ENCODE measurements at places on chromosomes 2 and 18.

- DNase-seq = no peak
Observed at GRCh38 chr2:172031536-172031935, 31.8 kb downstream of the METAP1D start.

GRCh38 chr18:34866739-34867138 is 156.6 kb downstream of the DTNA start:
- DNase-seq = peak; percentile 21

GRCh38 chr18:47893939-47894699 is 36.3 kb downstream of the SMAD2 start:
- DNase-seq = no peak

GRCh38 chr18:3653851-3654441 is 204.0 kb downstream of the TGIF1 start:
- DNase-seq = no peak

- peak; percentile 43 for DNase-seq
Observed at GRCh38 chr2:104734937-104735586, 118.9 kb upstream of the POU3F3 start.

- DNase-seq = no peak
Observed at GRCh38 chr2:212968284-212969081, 182.9 kb downstream of the IKZF2 start.

- no peak for DNase-seq
Observed at GRCh38 chr2:64943387-64944150, 45.6 kb upstream of the SLC1A4 start.

- DNase-seq = no peak
Observed at GRCh38 chr18:75369026-75369721, 58.3 kb downstream of the SMIM21 start.

DNA sequence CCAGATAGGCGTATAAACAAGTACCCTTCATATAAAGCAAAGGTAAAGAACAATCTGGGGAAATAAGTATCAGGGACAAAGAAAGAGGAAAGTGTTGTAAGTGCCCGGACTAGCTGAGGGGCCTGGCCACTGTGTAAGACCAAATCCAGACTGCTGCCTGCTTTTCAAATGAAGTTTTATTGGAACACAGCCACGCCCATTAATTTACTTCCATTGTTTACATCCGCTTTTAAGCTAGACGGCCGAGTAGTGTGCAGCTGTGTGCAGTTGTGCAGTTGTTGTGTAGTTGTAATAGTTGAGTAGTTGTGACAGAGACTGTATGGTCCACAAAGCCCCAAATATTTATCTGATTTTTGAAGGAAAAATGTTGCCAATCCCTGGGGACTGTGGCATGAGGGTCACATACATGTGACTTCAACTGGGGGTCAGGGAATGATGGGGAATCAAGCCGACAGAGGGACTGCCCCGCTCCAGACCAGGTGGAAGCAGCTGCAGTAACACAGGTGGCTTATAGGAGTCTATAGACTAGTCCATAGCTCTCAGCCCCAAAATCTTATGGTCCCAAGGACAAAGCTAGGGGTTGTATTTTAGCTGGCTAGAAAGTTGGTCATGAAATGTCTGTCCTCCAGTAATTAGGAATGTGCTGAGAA is 30.0 kb downstream of the FHL2 start:
- DNase-seq = no peak

DNA sequence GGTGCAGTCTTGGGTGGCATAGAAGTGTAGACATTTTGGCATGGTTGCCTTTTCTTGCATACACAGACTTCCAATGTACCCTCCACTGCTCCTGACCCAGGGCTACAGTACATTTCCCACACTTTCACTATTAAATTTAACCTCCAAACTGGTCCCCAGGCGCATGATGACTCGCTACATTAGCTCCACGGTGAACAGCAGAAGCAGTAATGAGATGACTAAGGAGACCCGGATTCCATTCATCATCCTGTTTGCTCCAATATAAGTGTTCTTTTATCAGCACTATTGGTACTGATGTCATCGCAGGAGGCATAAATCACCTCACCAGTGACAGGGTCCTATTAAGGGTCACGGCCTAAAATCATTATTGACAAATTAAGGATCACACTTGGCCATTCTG is 316.5 kb downstream of the EN1 start:
- peak; percentile 5 for DNase-seq

DNA sequence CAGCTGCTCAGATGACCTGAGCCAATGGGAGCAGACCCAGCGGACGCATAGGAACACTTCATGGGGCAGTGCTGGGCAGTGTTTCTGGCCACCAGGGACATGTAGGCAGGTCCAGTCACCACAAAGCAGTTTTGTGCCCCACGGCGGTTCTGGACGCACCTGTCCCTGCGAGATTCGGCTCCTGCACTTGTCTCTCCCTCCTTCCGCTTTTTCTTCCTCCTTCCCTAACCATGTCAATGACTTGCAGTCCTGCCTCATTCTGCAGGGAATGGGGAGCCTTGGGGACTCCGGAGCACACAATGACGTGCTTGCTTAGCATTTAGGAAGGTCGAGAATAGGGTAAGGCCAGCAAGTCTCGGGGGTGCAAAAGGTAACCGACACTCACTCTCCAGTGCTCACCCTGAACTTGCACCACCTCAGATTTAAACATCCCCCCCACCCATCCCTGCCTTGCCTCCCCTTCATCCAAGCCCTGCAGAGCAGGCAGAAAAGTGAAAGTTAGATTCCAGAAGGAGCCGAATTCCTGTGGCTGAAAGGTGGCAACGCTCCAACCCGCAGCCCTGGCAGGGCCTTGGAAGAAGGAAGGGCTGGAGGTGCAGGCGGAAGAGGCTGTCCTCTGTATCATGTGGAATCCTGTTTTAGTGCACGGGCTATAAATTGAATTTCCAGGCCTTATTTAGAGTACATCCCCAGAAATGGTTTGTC is 40.5 kb upstream of the ATG16L1 start:
- DNase-seq = peak; percentile 85

- DNase-seq = peak; percentile 80
Observed at GRCh38 chr2:8737571-8738175, 55.8 kb downstream of the ID2 start.

GRCh38 chr18:78080081-78080480 is 830.4 kb downstream of the GALR1 start:
- DNase-seq = no peak

GRCh38 chr2:9678544-9678943 is 47.7 kb upstream of the YWHAQ start:
- no peak for DNase-seq

- peak; percentile 97 for DNase-seq
Observed at GRCh38 chr2:160747501-160748170, 254.0 kb upstream of the RBMS1 start.

DNA sequence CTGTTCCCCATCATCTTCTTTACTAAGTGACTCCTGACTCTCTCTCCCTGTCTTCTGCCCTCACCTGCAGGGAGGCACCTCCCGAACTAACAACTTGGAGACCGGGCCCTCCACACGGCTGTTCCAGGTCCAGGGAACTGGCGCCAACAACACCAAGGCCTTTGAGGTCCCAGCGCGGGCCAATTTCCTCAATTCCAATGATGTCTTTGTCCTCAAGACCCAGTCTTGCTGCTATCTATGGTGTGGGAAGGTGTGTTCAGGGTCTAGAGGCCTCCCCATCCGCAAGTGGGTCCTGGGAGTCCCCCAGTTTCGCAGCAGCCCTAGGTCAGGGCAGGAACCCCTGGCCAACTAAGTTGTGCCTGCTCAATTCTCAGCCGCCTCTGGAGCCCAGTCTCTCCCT is 15.5 kb downstream of the VIL1 start:
- no peak for DNase-seq

GRCh38 chr2:68365087-68365486 is at the start of gene PLEK:
Gene PLEK, plus strand, starts transcription at chr2:68365282. Its CDS starts 70 bp downstream, at chr2:68365352.
- DNase-seq = no peak

DNA sequence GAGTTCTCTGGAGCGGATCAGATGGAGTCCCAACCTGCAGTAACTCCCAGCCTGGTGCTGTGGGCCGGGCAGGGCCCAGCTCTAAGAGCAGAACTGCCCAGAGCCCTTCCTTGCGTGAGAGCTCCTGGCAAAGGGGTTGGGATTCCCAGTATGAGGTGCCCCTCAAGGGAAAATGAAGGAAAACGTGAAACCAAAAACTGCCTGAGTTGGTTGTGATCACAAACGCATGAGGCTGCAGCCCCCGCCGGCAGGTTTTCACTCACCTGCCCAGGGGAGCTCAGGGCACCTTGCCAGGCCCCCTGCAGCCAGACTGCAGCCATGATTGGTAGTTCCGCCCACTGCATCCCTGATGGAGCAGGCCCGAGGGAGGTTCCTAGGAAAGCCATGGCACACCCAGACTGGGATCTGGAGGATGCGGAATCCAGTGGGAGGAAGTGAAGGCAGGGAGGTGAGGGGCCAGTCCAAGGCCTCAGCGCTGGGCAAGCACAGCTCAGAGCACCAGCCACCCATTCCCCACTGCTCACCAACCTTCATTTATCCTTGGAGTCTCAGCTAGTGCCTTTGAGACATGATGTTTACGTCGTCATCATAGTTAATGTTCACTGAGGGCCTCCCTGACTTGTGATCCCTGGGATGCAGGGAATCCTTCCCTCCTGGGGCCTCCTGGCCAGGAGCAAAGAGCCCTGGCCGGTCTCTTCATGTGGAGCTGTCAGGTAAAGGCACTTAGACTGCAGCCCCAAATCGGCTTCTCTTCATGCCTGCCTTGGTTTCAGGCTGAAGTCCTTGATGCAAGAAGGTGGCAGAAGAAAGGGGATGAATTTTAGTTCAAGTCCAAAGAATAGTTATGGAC is 103.2 kb downstream of the INHBB start:
- DNase-seq = no peak

DNA sequence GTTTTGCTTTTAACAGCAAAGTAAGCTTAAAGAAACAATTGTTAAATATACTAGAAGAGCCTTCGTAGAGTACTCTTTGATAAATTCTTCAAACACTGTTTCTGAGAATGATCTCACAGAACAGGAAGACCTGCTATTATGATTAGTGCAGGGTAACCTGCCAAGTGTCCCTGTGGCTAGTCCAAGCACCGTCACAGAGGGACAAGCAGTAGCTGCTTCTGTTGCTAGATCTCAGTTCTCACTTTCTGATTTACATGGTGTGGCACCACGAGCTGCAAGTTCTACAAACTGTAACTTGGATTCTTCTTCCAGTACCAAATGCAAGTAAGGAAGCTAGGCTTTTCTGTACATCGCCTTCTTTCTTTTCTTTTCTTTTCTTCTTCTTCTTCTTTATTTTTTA is 121.5 kb downstream of the PIEZO2 start:
- no peak for DNase-seq

DNA sequence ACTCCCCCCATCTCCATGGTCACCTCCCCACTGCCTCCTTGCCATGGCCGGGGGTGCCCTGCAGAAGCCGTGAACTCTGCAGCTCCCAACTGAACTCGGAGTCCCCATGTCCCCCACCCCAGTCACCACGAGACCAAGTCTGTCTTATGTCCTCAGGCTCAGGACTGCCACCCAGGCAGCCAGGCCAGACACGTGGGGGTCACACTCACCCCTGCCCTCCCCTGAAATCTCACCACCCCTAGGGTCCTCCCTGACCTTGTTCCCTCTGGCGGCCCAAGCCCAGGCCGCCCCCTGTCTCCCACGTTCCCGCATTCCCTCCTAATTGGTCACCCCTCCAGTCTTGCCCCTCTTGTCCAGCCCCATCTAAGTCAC is 11.0 kb downstream of the AQP12A start:
- DNase-seq = no peak
